Gastroesophageal sphincter (tissue), 4 donors: ENCODE measurements at places on chromosomes 7 and 10. TPM values are rescaled to one million over a fixed set of nuclear protein-coding genes. Genes with fewer than 3 reads are reported as not detected.

Gene MAGI2
- total RNA-seq: 24.9 TPM

Gene CLCN1
- total RNA-seq: not detected

Gene VENTX
- 0.84 TPM for total RNA-seq

Gene ERVW-1
- total RNA-seq: not detected

Gene PON3
- total RNA-seq: 2.3 TPM

Gene DLX5
- 0.54 TPM for total RNA-seq

Gene SLC29A4
- 2.7 TPM for total RNA-seq

Gene CRYGN
- total RNA-seq: not detected

Gene GIMAP4
- 24.4 TPM for total RNA-seq

Gene ASB10
- not detected for total RNA-seq

Gene NPM3
- total RNA-seq: 28.2 TPM

Gene NAT16
- not detected for total RNA-seq

Gene RARRES2
- 341 TPM for total RNA-seq

Gene CTAGE15
- total RNA-seq: not detected

Gene ADAM22
- total RNA-seq: 1.1 TPM

Gene ADAMTS14
- total RNA-seq: 0.27 TPM

Gene WNT2
- total RNA-seq: 1.1 TPM

Gene RNLS
- total RNA-seq: 18.1 TPM

Gene PRDX3
- total RNA-seq: 150 TPM

Gene ACADSB
- total RNA-seq: 28.2 TPM
